Kidney tubule cell (primary cell): ENCODE measurements at places on chromosomes 12 and 14.

- no peak for DNase-seq
Observed at GRCh38 chr12:64691795-64692583, 67.2 kb downstream of the GNS start.

DNA sequence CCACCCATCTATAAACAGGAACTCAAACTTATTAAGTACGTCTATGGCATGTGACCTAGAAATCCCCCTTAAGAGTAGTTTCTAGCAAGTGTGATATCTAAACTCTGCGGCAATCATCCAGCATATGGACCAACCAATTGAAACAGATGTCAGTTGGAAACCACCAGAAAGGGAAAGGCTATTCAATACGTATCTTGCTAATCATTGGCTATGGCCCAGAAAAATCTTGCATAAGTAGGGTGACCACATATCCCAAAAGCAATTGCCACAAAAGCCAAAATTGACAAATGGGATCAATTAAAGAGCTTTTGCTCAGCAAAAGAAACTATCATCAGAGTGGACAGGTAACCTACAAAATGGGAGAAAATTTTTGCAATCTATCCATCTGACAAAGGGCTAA lies 24.2 kb downstream of the SYNJ2BP start:
- DNase-seq: no peak

- no peak for DNase-seq
Observed at GRCh38 chr12:28036940-28037339, 64.4 kb upstream of the PTHLH start.

GRCh38 chr14:95189367-95190132 lies 32.2 kb upstream of the DICER1 start:
- no peak for DNase-seq

- DNase-seq: peak; percentile 89
Observed at GRCh38 chr12:27534060-27534764, 10.2 kb downstream of the PPFIBP1 start.

- DNase-seq: no peak
Observed at GRCh38 chr14:93163564-93163963, 21.1 kb downstream of the MOAP1 start.

- no peak for DNase-seq
Observed at GRCh38 chr12:6143303-6143675, 18.8 kb upstream of the VWF start.

- DNase-seq: no peak
Observed at GRCh38 chr12:7282844-7283243, 21.0 kb upstream of the ACSM4 start.

DNA sequence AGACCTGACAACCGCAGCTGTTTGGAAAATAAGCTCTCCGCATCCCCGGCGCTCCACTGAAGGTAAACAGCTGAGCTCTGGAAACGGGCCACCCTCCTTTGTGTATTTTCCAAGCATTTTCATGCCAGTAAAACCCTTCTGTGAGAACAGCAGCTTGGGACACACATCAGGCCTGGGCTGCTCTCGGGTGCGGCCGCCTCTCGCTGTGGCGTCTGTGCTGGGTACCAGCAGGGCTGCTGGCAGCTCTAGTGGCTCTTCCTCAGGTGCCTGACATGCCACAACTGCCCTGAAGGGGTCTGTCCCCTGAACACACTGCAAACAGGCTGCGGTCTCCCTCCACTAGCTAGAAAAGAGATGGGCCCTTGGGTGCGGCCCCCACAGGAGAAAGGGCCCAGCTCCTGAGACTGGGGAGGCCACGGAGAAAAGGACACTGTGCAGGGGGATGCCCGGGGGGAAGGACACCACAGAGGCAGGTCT lies 96.3 kb downstream of the ITPK1 start:
- DNase-seq: no peak

DNA sequence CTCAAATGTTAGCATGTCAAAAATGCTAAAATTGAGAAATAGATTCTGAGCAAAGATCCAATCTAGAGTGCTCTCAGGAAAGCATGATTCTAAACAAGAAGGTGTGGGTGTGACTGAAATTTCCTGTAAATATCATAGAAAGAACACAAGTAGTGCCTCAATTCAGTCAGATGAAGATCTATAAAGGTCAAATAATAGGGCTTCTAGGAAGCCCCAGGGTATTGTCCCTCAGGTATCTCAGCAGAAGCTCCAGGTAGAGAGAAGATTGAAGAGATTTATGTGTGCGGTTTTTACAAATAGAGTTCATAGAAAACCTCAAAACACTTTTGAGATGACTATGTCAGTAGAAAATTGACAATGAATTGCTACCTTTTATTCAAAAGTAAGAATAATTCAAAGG lies 13.0 kb downstream of the KLRD1 start:
- no peak for DNase-seq

GRCh38 chr12:10121278-10121677 lies 8.7 kb downstream of the CLEC7A start:
- no peak for DNase-seq

DNA sequence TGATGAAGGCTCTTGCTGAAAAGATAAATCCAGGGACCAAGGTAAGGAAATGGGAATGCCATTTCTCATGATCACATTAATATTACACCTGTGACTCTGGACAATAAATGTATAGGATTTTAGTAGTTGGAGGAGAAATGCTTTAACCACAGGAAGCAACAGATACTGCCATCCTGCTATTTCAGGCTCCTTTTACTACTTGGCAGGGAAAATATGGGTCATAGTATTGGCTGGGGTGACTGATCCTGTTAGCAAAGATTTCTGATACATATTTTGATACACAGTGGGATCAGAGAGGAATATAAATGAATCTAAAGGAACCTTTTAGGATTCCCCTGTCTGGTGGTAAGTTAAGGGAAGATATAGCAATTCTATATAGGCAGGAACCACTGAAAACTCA lies 115.0 kb downstream of the IGF1 start:
- DNase-seq: no peak

DNA sequence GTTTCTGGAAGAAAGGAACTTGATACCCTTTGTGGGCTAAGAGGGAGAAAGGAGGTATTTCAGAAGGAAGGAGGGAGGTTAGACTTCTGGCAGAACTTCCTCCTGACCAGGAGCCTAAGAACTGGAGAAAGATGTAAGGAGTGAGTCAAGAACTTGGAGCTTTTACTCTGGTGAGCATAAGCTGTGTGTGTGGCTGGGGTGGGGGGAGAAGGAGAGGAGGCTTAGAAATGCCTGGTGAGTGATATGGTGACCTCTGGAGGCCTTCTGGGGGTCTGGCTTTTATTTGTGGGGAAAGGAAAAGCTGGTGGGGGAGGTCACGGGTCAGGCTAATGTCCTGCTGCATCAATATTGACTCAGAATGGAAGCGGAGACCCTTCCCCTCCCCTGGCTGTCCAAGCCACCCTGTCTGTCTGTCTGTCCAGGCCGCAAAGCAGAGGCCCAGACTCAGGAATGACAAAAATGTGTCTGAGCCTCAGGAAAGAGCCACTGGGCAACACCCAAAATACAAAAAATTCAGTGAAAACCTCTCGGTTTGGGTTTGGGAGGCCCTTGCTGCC lies 4.8 kb downstream of the LRP1 start:
- no peak for DNase-seq
